ENCODE measurements at places on chromosomes 12 and 14.

DNA sequence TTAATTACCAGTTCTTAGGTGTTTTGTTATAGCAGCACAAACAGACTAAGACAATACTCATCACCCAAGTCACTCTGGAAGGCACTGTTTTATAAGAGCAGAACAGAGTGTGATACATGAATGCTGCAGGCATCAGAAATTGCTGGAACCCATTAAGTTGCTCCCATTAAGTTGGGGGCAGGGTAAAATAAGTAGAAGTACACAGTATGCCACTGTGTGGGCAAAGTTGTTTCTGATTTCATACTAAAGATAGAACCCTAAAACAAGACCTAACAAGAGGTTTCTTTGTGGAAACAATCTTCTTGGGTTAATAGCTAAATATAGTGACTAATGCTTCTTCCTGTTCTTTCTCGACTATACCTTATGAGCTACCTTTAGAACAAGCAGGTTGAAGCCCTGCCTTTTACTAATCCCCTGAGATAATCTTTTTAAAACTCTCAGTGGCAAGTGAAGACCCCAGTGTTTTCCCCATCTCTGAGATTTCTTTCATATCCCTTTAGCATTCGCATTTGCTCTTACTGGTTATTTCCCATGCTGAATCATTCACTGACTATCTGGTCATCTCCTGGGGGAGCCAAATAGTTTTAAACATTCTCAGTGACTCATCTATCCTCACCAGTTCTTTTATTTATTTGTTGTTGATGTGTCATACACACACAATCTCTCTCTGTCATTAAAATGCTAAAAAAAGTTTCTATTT is 52.3 kb downstream of the SOCS2 start:
- DNase-seq: no peak

- DNase-seq: no peak
These were observed 61.9 kb downstream of the ESR2 start for GRCh38 chr14:64232095-64232838.

DNA sequence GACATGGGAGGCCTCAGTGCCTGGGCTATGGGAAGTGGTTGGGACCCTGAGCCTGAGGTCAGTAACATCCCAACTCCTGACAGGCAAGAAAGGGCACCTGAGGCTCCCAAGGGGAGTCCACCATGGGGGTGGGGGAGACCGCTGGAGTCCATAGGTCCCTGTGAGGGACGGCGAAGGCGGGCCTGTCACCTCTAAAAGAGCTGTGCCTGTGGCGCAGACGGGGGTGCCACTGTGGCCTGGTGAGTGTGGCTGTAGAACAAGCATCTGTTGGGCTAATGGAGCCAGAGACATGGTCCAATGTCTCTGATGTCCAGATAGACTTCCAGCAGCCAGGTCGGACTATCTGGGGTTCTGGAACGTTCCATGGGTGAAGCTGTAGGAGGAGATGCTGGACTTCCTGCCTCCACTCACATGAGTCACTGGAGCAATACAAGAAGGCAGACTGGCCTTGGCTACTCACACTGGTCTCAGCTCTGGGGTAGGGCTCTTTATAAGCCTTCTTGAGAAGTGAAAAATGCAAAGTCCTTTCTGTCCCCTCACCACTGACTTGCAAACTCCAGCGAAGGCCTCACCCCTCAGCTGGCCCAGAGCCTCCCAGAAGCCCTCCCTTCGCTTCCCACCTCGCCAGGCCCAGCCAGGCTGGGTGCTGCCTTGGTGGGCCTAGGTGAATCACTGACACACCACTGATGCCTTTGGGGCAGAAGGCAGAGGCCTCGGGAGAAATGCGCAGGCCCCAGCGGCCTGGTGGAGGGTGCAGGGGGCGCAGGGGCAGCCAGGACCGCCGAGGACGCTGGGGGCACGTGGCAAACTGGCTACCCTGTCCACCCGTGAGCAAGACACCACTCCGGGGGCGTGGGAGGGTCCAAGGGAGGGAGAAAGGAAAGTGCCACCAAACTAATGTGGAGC is 1.1 kb upstream of the TRAF3 start:
- DNase-seq: no peak

DNA sequence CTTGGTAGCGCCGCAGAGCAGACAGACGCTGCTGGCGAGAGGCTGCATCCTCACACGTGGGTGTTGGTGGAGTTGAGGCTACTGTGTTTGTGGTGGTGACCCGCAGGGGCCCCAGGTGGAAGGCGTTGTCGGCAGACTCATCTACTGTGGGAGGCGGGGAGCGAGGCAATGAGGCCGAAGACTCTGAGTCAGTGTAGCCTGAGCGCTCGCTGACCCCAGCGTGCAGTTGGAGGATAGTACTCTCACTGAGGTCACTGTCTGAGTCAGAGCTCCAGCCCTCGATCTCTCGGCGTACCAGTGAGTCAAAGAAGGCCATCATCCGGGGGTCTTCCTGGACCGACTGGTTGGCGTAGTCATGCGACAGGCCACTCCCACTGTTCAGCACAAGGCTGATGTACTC is 76.0 kb upstream of the ACTN1 start:
- no peak for DNase-seq

DNA sequence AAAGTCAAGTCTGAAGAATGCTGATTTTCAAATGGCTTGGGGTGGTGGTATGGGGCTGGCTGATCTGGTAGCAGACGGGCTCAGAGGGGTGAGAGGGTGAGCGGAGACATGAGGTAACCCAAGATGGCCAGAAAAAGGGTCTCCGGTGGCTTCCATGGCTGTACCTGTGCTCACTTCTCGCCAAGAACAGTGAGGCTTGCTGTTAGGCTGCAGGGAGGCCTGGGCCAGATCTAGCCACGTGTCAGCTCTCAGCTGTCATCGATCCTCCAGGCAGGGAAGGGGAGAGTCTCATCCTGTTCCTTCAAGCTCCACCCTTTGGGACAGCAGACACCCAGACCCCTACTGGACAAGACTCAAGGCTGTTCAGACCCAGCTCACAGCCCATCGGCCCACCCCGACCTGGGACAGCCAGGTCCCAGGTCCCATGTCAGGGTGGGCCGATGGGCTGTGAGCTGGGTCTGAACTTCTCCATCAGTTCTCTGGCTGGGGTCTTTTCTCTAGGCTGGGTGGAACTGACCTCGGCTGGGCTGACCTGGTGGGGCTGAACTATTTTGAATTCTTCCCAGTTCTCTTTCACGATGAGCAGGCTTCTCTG is 9.0 kb downstream of the LRTM2 start:
- DNase-seq: no peak

DNA sequence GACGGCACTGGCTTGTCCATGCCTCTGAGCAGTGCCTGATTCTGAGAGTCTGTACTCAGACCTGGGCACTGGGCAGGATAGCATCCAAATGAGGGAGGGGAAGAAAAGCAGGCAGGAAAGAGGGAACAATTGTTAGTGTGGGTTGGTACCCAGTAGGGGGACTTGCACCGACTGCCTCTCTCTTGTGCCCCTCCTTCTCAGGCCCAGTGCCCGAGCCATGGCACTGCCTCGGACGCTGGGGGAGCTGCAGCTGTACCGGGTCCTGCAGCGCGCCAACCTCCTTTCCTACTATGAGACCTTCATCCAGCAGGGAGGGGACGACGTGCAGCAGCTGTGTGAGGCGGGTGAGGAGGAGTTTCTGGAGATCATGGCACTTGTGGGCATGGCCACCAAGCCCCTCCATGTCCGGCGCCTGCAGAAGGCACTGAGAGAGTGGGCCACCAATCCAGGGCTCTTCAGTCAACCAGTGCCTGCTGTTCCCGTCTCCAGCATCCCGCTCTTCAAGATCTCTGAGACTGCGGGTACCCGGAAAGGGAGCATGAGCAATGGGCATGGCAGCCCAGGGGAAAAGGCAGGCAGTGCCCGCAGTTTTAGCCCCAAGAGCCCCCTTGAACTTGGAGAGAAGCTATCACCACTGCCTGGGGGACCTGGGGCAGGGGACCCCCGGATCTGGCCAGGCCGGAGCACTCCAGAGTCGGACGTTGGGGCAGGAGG is 2.2 kb downstream of the NAB2 start:
- no peak for DNase-seq

DNA sequence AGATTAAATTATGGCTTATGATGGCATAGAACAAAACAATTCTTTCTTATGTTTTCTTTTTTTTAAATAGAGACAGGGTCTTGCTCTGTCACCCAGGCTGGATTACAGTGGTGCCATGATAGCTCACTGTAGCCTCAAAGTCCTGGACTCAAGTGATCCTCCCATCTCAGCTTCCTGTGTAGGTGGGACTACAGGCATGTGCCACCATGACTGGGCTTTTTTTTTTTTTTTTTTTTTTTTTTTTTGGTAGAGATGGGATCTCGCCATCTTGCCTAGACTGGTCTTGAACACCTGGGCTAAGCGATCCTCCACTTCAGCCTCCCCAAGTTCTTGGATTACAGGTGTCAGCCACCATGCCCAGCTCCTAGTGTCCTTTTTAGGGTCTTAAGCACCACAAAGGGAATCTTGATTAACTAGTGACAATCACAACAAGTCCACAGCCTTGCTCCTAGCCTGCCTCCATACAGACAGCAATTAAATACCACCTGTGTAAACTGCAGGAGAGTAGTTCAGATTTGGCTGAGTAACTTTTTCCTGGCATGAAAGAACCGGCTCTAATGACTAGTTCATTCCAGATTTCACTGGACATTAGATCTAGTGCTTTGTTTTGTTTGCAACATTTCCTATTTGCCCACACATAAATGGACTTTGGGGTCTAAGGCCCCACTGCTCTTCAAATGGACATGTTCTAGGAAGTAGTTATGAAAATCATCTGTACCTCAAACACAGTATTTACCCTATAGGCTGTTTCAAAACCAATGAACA is 61.6 kb downstream of the SH2B3 start:
- no peak for DNase-seq

- no peak for DNase-seq
These were observed 293.1 kb upstream of the FKBP4 start for GRCh38 chr12:2501464-2502191.

GRCh38 chr14:101496776-101497683 is 64.3 kb upstream of the DIO3 start:
- peak; percentile 7 for DNase-seq

- peak; percentile 20 for DNase-seq
These were observed 17.5 kb downstream of the RAD51B start for GRCh38 chr14:67837011-67837624.

GRCh38 chr12:56078931-56079722 is 838 bp upstream of the ERBB3 start:
- peak; percentile 23 for DNase-seq

- no peak for DNase-seq
These were observed 4.7 kb upstream of the SLC2A14 start for GRCh38 chr12:7877420-7877819.

DNA sequence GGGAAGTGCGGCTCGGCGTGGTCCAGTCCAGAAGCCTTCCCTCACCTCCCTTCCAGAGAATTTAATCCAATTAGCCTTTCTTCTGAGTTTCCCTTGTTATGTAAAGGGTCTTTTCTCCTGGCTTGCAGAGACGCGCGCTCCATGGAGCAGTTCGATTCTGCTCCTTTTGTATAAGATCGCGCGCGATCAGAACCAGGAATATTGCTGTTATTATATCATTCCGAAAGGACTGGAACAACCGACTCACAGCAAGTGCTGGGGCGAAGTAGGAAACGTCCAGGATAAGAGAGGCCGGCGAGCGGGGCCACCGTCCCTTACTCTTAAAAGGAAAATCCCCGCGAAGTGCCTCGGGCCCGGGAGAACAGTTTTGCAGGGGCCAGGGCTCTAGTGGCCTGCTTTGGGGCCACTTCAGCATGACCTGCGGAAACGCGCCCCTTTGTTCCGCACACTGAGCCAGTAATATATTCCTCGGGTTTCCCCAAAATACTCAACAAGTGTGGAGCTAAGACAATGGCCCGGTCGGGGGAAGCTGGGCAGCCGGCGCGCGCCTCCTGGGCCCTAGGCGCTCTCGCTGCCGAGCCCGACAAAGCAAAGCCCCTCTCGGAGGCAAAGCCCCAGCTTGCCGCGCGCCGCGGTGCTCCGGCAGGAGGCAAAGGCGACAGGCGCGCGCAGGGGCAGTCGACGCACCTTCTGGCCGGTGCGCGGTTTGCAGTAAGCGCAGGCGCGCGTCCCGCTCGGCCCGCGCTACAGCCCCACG is 2.9 kb downstream of the RFX4 start:
- no peak for DNase-seq

DNA sequence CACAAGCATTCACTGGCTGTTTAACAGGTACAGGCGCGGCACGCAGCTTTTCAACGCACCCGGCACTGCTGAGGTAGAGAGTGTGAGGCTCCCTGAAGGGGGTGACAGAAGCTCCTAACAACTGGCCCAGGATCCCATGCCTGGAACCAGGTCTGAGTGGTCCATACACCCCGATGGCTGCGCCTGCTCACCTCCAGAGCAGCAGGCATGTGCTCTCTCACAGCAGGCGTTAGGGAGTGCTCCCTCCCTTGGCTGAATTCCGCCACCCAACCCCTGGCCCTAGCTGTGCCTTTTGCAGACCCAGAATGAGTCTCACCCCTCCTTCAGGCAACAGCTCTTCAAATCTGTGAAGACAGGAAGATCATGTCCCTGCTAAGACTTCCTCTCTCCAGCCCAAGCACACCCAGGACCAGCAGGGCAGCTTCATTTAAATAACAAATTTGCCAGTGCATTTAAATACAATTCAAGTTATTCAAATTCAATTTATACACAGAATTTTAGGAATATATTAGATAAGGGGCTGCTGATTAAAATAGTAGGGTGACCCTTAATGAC is 86.0 kb downstream of the SETD3 start:
- DNase-seq: no peak

DNA sequence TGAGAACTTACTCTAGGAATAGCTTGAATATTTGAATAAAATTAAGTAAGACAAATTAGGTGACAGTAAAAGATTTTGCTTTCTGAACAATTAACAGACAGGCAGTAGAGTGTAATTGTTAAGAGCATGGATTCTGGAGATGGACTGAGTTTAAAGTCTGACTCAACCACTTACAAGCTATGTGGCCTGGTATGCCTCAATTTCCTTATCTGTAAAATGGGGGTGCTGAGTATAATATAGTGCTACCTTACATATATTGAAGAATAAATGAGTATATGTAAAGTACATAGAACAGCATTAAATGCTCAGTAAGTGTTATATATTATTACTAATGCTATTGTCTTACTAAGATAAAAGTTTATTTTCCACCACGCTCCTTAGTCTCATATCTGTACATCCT is 7.1 kb downstream of the MIA2 start:
- DNase-seq: no peak

DNA sequence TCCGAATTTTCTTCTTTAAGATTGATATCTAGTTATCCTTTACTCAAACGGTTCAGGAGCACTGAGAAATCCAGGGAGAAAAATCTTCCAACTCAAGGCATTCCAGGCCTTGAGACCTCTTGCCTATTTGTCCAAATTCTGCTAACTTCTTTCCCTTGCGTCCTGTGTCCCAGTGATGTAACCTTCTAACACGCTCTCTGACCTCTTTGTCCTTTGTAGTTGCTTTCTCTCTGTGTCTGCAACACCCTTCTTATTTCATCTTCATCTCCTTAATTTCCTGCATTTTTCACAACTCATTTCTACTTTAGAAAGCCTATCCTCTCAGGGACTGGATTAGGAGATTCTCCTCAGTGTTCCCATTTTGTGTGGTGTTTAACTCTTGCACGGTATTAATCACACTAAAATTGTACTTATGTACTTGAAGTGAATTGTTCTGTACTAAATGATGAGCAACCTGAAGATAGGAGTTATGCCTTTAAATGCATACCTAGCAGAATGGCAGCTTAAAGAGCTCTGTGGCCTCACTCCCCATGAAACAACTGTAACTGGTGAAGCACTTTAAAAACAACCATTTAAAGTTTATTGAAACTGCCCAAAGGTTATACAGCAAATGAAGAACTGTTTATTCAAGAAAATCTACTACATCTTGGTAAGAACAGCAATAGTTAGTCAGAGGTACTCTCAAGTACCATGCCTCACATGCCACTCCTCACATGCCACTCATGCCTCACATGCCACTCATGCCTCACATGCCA is 7.4 kb upstream of the SNAPC1 start:
- DNase-seq: no peak
